ENCODE measurements at places on chromosomes 1 and 21. TPM values are rescaled to one million over a fixed set of nuclear protein-coding genes. Genes with fewer than 3 reads are reported as not detected.

GRCh38 chr1:240151136-240151735 lies 59.6 kb downstream of the FMN2 start:
- no peak for DNase-seq

The NES gene
- total RNA-seq, result not detected

The ARF1 gene
- 870 TPM for total RNA-seq

DNA sequence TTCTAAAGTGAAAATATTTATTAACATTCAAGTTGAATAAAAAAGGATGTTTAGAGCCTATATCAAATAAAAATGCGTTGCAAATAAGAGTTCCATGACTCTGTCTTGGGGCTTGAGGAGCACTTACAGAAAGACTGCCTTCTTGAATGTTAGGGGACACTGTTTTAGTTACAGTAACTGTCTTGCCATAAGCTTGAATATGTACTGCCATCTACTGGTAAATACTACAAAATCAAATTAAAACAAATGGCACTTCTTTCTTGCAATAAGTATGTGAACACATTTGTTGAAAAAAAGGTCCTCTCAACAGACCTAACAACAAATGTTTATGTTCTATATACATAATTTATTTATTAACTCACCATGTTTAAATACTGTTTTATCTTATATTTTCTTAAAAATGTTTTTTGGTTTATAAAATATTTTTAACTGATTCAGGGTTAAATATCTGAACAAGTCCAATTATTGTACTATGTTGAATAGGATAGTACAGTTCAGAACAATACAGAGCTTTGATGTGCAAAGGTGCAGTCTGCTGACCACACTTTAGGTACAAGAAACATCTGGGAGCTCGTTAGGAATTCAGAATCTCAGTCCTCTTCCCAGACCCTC lies 199.5 kb downstream of the LRRIQ3 start:
- DNase-seq, result peak; percentile 40

DNA sequence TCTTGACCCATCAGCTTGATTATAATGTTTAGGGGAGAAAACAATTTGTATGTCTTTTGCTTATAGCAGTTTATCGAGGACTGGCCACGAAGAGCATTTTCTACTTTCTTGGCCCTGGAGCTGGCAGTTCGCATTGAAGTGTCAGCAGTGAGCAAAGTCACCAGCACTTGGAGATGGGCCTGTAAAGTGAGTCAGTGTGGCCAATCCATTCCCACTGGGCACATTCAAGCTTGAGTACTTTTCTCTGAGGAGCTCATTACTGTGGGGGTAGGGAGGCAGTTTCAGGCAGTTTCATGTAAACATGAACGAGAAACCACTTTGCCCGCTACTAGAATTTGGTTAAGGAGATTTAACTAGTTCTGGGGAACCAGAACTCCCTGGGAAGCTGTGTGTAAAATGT lies 164.8 kb downstream of the PRDM2 start:
- no peak for DNase-seq

GRCh38 chr21:16072221-16072620 lies 342.4 kb downstream of the USP25 start:
- no peak for DNase-seq

The DYRK3 gene
- total RNA-seq, result 58.5 TPM

DNA sequence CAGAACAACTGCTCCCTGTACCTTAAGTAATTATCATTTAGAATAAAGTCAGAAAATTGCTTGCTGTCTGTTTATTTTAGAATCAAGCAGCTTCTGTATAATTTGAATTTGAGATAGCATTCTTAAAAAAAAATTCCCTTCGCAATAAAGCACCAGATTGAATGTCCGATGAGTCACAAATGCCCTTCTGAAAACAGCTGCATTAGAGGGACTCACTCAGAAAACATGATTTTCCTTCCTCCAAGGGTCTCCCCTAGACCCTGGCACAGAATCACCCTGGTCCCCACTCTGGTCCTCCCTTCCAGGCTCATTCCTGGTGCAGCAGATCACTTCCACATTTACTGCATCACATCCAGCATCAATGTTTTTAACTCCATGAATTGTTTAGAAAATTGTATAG lies 471.1 kb upstream of the VAMP3 start:
- DNase-seq, result peak; percentile 40

DNA sequence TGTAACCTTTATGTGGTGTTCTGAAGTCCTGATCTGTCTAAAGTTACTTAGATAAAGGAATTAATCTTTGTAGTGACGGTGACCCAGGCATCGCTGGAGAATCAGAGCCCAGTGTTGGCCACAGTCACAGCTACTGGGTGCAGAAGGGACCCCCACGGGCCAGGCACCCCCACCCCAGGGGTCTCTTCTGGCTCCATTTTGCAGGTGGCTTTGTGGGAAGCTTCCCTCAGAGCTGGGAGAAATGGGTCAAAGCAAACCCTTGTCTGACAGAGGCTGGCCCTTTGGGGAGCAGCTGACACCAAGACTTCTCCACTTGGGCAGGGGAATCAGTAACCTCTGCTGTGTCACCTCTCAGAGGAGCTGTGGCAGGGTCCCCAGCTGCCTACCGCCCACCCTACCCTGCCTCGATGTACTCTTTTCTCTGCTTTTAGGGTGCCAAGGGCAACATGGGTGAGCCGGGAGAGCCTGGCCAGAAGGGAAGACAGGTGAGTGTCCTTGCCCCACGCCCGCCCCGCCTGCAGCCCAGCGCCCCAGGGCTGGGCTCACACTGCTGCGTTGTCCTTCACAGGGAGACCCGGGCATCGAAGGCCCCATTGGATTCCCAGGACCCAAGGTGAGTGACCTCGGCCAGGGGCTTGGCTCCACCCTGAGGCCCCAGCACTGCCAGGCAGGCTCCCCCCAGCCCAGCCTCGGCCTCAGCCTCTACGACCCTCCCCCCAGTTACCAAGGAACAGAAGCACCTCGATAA lies 17.7 kb downstream of the COL6A2 start:
- no peak for DNase-seq

- no peak for DNase-seq
Measured at GRCh38 chr1:19814681-19815503, at the start of gene RNF186. Gene RNF186 (minus strand): TSS chr1:19815283. CDS start chr1:19815101, 182 bp downstream.

- DNase-seq, result no peak
Measured at GRCh38 chr1:14707531-14708445, 109.3 kb downstream of the KAZN start.

- DNase-seq, result no peak
Measured at GRCh38 chr1:100542285-100542684, 4.3 kb downstream of the GPR88 start.

DNA sequence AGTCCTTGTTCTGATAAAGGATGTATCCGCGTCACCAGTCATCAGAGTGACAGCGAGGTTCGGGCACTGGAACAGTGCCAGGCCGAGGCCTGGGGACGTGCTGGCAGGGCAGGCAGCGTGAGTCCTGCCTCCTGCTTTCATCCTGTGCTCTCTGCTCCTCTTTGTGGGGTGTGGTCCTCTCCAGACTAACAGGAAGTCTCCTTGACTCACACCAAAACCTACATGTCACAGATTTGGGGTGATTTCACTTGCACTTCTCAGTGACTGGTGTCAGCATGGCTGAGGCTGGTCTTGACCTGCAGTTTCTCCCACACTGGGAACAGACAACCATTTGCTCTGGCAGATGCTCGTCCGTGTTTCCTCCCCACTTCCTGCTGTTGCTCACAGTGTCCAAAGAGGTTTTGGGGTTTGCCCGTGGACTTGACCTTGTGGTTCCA lies 8.8 kb upstream of the NLRP3 start:
- DNase-seq, result peak; percentile 31

DNA sequence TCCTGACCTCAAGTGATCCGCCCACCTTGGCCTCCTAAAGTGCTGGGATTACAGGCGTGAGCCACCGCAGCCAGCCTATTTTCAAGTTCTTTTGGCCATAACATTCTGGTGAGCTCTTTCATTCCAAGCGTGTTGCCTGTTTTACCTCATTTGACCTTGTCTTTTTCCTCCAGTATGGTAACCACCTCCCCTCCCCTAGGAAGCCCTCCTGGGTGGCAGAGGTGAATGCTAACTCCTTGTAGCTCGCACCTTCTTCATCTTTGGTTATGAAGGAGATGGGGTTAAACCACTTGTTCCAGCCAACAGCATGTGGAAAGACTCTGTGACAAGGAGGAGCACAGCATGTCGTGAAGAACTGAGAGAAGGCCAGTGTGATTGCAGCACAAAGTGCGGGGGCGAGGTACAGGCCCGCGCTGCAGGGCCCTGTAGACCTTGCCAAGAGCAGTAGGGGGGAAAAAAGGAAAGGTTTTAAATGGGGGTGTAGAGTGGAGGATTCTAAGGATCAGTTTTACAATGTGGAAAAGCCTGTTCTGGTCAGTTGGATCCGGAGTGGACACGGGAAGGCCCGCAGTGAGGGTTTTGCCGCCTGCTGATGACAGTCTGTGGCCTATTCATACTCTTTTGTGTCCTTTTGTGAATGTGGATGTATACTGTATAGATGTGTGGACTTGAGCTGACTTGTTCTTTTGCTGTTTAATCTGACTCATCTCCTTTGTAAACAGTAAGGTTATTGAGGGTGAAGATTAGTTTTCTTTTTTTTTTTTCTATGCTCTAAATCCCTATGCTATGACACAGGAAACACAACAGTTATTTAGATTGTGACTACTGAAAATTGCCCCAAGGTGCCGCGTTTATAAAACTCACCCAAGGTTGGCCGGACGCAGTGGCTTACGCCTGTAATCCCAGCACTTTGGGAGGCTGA lies 7.5 kb upstream of the ZNF436 start:
- peak; percentile 89 for DNase-seq

DNA sequence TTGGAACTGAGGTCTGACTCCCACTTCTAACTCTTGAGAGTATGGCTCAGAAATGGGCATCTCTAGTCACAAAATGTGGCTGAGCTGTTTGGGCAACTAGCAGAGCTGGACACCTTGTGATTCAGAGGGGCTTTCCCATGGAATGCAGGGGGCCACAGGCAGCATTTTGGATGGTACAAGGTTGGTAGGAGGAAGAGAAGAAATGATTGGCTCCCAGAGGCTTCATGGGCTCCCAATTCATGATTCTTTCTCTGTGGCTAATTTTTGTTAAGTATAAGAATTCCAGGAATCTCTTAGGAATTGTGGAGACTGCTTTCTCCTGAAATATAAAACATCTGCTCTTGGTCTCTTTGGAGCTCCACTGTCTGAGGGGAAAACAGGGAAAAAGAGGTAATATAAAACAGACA lies 49.7 kb downstream of the PBX1 start:
- no peak for DNase-seq

GRCh38 chr21:19950347-19950746 lies 1047.9 kb upstream of the NCAM2 start:
- no peak for DNase-seq

The PHC2 gene
- total RNA-seq, result 117 TPM

DNA sequence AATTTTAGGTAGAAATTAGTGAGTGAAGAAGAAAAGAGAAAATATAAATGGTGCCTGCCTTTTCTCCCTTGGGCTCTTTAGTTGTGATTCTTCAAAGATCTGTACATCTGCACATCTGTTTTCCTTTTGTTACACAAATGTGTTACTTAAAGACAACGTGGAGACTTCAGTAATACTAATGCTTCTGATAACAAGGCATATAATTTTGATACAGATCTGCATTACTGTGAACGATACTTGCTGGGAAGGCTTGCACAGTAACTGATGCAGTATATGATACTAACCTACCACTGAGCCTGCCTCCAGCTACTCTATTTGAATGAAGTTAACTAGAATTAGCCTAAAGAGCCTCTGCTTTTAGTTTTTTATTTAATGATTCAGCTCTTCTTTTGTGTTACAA lies 244.6 kb downstream of the COL11A1 start:
- DNase-seq, result no peak

DNA sequence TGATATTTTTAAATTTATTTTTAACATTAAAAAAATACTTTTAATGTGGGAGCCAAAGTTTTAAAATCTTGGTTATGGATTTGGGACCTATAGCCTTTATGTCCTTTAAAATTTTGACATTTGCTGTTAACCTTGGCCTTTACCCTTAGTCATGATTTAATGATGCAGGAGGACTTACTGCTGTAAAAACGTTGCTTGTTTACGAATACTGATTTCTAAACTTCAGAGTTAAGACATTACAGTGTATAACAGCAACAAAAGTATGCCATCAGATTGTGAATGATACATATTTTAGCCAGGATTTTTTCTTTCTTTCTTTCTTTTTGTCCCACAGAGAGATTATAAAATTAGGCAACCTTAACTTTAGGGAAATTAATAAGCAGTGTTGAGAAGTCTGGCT lies 8.9 kb downstream of the RBM15 start:
- DNase-seq, result no peak

GRCh38 chr1:19449454-19450228 lies 35.7 kb downstream of the CAPZB start:
- no peak for DNase-seq

The EDARADD gene
- total RNA-seq, result 1.1 TPM

The LCE1D gene
- not detected for total RNA-seq

GRCh38 chr1:235986869-235987268 lies 78.0 kb downstream of the NID1 start:
- no peak for DNase-seq

GRCh38 chr1:17212487-17213121 lies 7.7 kb downstream of the PADI1 start:
- peak; percentile 80 for DNase-seq

GRCh38 chr1:117359561-117360289 lies 7.5 kb upstream of the MAN1A2 start:
- no peak for DNase-seq

DNA sequence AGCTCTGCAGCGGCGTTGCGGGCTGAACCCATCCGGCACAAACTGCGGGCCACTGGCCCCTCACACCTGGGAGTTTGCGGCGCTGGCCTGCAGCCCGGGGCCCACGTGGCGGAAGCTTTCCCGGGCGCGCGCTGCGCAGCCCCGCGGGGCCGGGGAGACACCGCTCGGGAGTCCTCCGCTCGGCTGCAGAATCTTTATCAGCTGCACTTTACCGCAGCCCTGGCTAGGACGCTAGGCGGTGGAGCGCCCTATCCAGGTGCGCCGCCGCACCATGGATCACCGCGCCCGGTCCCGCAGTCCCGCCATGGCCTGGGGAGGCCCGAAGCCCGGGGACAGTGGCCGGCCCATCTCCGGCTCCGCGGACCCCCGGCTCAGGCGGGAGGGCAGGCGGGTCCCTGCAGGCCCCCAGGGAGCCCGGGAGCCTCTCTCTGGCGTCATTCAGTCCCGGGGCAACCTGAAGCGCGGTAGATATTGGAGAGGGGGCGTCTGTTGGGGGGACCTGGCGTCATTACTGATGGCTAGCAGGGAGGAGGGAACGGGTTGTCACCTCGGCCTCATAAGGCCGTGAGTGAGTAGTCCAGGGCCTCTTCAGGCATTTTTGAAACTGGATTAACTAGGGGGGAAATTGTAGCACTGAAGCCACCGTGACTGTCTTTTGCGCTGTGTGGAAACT lies 5.7 kb upstream of the OLIG2 start:
- DNase-seq, result no peak

The CHODL gene
- total RNA-seq, result not detected

DNA sequence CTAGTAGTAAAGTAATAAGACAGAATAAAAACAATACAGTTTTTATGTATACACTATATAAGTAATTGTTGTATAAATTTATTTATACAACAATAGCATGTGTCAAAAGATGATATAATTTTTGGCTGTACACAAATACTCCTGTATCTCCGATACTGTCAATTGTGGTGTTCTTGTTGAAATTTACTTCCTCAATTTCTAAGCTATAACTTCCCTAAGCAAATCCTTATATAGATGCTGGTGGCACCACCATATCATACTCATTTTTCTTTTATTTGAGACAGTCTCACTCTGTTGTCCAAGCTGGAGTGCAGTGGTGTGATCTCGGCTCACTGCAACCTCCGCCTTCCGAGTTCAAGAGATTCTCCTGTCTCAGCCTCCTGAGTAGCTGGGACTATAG lies 141.0 kb upstream of the HP1BP3 start:
- no peak for DNase-seq

The RPE65 gene
- not detected for total RNA-seq

GRCh38 chr21:15562748-15563147 lies 167.0 kb upstream of the USP25 start:
- no peak for DNase-seq

Measured in MCF 10A (cell line).